ENCODE measurements at places on chromosomes 2 and 18.

DNA sequence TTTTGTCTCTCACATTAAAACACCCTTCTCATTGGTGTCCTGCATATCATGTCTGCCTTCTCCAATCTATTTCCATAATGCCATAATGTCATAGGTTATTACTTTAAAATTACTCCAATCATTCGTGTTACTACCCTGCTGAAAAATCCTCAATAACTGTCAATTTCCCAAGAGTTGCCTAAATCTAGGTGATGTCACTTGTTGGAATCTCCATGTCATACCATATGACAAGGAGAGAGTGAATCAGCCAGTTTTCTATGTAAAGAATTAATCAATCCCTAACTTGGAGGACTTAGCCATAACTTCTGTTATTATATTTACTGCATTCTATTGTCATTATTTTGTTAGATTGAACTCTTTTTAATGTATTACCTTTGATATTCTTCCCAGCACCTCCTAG lies 62.5 kb downstream of the PHLPP1 start:
- DNase-seq: no peak

DNA sequence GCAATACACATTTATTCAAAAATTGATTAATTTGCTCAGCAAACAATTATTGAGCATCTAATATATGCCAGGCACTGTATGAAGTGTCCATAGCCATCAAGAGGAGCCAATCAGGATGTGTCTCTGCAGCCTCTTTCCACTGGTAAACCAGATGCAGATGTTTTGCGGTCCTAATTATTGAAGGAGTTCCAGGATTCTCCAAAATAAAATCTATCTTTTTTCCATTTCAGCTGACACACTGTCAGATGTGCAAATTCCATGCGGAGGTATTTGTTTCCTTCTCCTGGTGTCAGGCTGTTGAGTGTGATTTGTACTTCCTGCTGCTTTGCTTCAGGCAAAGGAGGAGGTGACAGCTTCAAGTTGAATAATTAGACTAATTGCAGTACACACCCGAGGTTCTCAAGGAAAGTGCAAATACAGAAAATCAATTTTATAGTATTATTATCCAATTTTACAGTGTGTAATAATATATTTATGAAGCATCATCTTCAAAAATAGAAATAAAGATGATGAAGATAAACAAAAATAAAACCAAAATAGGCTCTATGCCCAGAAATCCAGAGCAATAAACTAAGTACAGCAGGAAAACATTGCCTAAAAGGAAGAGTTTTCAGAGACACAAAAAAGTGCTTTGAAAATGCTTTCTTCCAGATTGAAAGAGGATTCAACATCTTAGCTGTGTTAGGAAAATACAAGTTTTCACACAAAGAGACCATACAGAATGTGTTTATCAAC lies 1352.9 kb upstream of the CHAC2 start:
- no peak for DNase-seq

DNA sequence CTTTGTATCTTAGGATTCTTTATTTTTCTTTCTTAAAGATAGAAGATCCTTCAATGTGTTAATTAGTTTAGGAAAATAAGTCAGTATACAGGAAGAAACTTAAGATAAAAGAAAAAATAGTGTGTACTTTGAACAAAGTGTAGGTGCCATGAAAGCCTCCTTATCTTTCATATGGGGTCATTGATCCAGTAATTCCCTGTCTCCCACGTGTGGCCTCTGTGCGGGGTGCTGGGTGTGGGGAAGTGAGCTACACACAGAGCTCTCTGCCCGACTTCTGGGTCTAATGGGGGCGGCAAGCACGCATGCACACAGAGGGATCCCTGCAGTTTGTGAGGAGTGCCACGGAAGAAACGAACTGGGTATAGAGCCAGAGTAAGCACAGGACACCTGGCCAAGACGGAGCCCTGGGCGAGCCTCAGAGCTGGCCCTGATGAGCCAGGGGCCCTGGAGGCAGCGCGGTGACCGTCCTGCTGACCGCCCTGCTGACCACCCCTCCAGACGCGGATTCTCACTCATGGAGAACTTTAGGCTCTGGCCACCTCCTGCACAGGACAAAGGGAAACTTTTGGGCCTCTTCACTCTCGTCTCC lies 253.5 kb downstream of the ACKR3 start:
- no peak for DNase-seq

DNA sequence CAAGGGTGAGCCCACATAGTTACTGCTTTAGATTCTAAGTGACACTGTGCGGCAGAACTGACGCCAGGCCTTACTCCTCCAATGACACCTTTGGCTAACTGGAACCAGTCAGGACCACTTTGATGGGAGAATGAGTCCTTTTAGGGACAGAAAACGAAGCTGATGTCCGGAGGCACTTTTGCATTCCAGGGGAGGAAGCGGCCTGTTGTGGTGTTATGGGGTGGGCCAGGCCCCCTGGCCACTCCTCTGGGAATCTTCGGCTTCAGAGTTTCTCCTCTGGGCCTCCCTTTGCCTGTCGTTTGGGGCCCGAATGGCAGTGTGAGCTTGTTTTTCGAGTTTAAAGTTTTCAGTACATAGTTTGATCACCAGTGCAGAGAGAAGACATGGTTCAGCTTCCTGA lies 65.9 kb downstream of the MBP start:
- no peak for DNase-seq

DNA sequence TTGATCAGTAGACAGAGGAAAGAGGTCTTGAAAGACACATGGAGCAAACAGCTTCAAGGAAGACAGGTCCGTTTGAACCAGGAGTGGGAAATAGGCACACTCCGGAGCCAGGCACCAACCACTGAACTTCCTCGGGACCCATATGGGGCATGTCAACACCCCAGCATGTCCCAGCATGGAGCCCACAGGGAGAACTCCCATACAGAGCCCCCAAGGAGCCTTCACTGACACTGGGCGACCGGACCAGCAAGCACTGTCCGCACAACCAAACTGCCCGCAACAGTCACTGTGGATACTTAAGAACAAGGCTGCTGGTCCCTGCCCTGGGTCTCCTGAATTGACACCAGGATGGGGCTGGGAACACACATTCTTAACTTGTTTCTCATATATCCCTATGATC lies 286.2 kb upstream of the SALL3 start:
- DNase-seq: no peak

- DNase-seq: no peak
Measured at GRCh38 chr2:182649316-182649715, 66.7 kb upstream of the DNAJC10 start.

GRCh38 chr2:106358081-106358480 lies 110.1 kb downstream of the RGPD3 start:
- DNase-seq: no peak

- no peak for DNase-seq
Measured at GRCh38 chr2:167275046-167275445, 386.8 kb downstream of the XIRP2 start.

DNA sequence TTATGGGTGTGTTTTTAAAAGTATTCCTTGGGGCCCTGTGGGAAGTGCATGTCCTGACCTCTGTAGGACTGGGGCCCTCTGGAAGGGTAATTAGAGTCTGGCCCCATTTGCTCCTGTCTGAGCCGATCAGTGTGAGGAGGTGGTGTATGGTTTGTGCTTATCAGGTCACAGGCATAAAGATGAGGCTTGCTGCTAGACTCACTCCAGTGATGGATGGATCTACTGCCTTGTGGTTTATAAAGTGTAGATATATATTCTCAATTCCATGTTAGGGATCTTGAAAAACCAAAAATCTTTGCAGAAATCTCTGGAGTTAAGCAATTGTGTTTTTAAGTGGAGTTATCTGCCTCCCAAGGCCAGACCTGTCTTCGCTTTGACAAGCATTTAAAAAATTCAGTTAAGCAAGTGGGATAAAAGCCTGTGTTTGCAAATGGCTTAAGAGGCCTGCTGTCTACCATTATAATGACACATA lies 182.4 kb downstream of the PTPRM start:
- DNase-seq: peak; percentile 86

- DNase-seq: no peak
Measured at GRCh38 chr2:20179755-20180594, 45.0 kb downstream of the SDC1 start.

DNA sequence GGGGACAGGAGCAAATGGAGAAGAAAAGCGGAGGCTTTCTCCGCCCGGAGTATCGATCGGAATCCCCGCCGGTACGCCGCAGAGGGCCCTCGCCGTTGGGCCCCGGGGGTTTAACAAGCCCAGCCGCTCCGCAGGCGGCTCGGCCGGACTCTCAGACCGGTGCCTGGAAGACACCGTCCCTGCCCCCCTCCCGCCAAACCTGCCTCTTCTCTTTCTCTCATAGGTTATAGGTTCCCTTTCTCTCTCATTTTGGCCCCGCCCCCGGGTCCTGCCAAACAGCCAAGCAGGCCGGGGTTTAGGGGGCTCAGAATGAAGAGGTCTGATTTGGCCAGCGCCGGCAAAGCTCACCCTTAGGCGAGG lies 4.4 kb downstream of the ONECUT2 start:
- DNase-seq: no peak

DNA sequence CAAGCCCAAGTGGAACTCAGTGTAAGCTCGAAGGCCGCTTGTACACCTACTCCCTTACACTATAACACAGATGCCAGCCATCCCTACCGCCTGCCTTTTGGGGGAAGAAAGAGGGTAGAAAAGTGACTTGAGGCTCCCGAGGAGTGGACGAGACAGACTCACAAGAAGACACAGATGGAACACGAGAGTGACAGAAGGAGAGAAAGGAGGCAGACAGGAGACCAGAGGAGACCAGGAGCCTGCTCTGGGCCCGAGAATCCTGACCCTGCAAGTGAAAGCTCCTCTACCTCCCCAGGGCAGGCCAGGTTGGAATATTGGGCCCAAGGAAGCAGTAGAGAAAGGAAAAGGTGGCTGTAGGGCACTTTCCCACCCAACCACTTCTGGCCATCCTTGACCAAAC lies 23.4 kb upstream of the TNS1 start:
- DNase-seq: no peak

DNA sequence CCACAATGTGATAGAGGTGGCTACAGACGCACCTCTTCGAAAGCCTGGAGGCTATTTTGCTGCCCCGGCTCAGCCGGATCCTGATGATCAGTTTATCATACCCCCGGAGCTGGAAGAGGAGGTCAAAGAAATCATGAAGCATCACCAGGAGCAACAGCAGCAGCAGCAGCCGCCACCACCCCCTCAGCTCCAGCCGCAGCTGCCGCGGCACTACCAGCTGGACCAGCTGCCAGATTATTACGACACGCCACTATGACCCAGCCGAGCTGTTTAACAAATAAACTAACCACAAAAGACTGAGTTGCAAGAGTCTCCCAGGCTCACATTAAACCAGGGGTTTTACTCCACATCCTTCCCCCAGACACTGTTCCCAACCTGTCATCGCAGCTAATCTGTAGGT lies 263.8 kb downstream of the PHLPP1 start:
- DNase-seq: no peak

GRCh38 chr2:120442923-120443571 lies 97.1 kb downstream of the INHBB start:
- peak; percentile 44 for DNase-seq

GRCh38 chr2:156896294-156896693 lies 361.2 kb upstream of the GALNT5 start:
- DNase-seq: no peak

DNA sequence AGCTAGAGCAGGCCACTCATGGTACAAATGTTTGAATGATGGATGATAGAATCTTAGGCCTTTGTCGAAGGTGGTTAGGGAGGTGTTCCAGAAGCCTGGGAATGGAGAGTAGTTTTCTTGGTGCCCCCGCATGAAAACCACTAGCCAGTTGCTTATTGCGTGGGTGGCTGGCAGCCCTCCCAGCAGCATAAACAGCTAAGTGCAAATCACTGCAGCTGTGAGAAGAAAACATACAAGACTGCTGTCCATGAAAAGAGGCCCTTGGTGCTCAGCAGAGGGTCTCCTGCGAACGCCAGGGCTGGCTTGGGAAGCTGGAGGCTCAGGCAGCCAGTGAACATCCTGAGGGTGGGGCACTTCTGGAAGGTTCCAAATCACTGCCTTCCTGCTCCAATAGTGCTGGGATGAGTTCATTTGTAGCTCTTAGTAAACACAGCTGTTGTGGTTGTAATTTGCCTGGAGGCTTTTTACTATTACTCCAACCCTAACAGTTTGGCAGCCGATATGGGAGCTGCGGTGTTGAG lies 118.8 kb downstream of the MGAT5 start:
- DNase-seq: peak; percentile 36

- DNase-seq: no peak
Measured at GRCh38 chr2:217520356-217521010, 482.3 kb downstream of the TNS1 start.

GRCh38 chr2:233912691-233913423 lies 4.3 kb upstream of the TRPM8 start:
- DNase-seq: peak; percentile 10

DNA sequence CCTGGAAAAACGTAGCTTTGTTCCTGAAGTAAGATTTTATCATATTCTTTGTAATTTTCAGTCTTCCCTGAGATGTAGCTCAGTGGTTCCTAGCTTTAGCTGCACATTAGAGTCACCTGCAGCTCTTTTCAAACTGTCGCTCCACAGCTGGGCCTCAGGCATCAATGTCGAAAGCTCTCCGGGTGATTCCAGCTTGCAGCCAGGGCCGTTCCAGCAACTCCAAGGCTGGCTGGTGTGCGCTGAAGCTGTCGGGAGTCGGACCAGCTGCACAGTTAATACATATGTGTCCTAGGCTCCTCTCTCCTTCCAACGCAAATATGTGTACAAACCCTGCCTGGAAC lies 609 bp upstream of the ZNF2 start:
- no peak for DNase-seq

GRCh38 chr18:24486684-24487083 lies 26.2 kb downstream of the HRH4 start:
- no peak for DNase-seq

DNA sequence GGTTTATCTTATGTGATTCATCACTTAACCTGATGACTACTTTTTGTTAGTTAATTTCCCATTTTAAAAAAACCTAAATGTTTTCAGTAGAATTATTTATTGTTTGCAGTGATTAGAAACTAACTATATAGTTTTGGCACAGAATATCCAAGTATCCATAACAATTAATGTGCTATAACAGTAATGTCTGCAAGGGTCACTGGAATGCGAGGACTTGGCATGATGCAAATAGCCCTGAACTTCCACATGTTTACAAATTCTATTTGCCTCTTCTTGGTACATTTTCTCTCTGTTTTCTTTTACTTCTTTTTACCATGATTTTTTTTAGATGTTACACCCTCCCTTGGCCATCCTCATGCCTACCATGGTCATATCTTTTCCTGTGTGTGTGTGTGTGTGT lies 49.3 kb upstream of the GALNT3 start:
- DNase-seq: no peak

DNA sequence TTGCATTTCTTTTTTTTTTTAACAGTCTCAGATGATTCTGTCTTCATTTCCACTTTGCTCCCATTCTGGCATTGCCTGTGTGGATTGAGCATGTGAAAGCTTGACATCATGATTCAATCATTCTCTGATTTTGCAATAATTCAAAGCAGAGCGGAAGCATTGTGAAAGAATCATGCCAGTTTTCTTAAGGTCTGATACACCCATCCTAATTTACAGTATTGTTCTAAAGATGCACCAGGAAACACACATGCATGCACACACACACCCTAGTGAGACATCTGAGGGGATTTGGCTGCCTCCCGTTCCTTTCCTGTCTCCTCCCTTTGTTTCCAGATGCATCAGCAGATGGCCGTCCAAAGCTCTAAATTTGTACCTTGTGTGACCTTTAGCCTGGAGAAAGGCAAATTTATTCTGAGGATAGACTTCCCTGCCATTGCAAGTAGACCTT lies 97.3 kb downstream of the FMNL2 start:
- DNase-seq: peak; percentile 47

GRCh38 chr2:42129947-42130346 lies 39.2 kb upstream of the EML4 start:
- no peak for DNase-seq
